AG08396 (cell line): ENCODE measurements at places on chromosomes 13 and 19.

- no peak for DNase-seq
Observed at GRCh38 chr19:30325676-30326392, 46.4 kb upstream of the ZNF536 start.

DNA sequence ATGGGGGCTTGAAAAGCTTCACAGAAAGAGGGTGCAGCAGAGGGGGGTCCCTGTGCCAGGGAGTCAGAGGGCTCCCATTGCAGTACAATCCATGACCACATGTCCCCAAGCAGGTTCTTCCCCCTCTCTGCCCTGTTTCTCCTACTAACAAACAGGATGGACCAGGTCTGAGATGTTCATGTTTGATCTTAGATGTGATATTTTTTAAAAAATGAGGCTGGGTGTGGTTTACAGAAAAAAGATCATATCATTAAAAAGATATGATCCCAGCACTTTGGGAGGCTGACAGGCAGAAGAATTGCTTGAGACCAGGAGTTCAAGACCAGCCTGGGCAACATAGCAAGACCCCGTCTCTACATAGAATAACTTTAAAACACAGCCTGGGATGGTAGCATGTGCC, 9.1 kb downstream of the OR7C2 start:
- DNase-seq: no peak

DNA sequence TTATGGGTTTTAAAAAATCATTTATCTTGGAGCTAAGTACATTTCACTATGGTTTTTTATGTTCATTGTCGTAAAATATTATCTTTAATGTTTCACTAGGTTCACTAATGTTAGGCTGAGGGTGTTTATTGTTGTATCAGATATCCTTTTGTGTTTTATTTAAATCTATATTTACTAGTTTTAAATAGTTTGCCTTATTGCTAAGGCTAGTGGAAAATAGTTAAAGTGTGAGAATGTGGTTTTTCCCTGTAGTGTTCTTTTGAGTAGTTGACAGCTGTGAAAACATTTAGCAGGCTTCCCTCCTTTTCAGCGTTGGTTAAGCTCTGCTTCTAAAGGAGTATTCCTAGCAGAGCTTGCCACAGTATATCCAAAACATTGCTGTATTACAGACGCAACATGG, 139.0 kb downstream of the TM9SF2 start:
- no peak for DNase-seq

GRCh38 chr13:112746044-112746443, 56.2 kb downstream of the ATP11A start:
- DNase-seq: no peak

DNA sequence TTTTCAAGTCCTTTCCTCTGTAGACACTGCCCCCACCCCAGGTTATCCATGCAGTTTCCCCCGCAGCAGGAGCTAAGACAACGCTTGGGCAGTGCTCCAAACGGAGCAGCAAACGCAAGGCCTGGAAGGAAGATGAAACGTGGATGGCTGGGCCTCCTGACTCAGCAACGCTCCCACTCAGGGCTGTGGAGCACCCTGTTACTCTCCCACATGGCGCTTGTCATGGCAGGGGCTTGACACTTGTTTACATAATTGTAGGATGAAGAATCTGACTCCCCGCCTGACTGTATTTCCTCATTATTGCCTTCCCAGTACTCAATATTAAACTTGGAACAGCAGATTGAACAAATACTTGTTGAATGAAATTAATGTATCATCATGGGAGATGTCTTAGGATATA, 799 bp upstream of the C1QTNF9B start:
- DNase-seq: peak; percentile 85

DNA sequence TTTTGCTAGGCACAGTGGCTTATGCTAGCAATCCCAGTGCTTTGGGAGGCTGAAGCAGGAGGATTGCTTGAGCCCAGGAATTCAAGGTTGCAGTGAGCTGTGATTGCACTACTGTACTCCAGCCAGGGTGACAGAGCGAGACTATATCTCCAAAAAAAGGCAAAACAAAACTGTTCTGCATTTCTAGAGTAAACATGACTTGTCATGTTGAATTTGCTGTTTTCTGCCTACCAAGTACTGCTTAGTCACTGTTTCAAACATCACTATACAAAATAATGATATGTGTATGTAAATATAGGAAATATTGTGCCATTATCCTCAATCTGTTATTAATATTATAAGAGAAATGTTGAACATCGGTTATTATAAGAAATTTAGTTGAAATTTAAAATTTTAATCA, 9.2 kb downstream of the RFC3 start:
- no peak for DNase-seq

DNA sequence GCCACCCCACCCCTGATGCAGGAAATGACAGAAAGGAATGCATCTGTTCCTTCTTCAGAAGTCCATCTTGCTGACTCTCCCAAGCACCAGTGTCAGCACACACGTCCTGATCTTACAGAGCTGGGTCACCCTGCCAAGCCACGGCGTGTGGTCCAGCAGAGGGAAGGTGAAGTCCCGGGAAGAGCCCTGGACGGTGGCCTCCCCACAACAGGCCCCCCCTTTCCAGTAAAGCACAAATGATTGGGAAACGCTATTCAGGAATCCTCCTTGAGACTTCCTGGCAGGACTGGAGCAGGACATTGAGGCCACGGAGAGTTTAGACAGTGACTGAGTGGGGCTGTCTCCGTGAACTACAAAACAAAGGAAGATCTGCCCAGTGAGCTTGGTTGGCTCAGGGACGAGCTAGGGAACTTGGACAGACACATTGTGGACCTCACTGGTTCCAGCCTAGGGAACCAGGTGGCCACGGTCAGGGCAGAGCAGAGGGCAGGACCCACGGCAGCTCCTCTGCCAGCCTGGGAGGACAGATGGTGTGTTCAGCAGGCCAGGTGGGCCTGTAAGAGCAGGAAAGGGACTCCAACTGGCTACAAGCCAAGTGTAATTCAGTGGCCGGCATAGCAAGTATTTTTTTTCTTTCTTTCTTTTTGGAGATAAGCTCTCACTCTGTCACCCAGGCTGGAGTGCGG, 41.7 kb downstream of the ELL start:
- peak; percentile 66 for DNase-seq

- no peak for DNase-seq
Observed at GRCh38 chr19:49552749-49553148, 24.9 kb downstream of the RCN3 start.
